ENCODE measurements at places on chromosomes 4 and X.

DNA sequence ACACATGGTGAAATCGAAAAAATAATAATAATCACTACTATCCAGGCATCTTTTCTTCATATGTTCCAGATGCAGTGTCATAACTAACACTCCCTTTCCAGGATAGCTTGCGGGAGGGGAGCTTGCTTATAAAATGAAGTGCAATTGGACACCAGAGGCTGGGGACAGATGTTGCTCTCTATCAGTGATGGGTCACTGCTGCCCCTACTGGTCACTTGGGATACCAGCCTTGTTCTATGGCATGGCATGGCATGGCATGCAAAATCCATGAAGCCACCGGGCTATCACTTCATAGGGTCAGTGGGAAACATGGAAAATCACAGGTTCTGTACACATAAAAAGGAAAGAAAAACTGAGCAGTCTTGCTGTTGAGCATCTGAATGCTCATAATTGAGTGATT, 168.1 kb downstream of the GLRA2 start:
- peak; percentile 0 for DNase-seq

GRCh38 chrX:15915959-15916703, 61.5 kb upstream of the AP1S2 start:
- DNase-seq: no peak

GRCh38 chrX:10110984-10111363, 45.8 kb upstream of the CLCN4 start:
- no peak for DNase-seq

DNA sequence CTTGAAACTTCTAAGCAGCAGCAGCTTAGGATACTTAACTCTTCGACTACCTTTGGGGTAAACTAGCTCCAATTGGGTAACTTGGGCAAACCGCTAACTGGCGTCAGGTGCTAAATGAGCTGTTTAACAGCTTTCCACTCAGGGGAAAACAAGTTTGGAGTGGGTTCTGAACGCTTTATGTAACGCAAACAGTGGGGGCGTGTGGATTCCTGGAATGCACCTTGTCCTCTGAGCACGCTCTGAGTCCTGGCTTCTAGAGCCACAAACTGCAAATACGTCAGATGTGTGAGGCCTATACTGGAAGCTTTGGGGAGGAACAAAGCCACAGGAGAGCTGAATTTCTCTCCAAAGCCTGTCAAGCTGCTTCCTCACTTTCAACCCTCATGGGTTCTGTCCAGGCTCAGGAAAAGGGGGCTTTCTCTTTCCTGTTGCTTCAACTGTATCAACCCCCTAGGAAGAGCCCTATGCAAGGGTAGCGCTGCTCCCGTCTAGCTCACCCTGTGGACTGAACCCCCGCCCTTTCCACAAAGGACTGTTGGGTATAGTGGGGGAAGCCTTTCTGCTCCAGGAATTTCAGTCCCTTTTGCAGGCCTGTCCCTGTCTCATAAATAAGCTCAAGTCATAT, 4.5 kb upstream of the WDR1 start:
- DNase-seq: no peak

DNA sequence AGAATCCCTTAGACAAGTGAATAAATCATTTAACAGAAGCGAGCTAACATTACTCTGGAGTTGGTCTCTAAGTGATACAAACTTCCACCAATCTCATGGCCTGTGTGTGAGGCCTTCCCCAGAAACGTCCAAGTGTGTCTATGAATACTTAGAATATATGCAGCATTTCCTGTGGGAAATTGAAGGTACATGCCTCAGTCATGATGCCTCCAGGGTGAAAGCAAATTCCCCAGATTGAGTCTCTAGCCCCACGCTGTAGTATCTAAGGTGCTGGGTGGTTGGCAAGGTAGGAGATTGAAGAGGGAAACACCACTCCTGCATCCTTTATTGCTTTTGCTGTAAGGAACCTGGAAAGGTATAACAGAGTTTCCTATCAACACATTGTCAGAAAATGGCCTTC, 113.8 kb downstream of the IL13RA2 start:
- DNase-seq: no peak

GRCh38 chr4:101885574-101885973, 95.0 kb downstream of the BANK1 start:
- peak; percentile 12 for DNase-seq

DNA sequence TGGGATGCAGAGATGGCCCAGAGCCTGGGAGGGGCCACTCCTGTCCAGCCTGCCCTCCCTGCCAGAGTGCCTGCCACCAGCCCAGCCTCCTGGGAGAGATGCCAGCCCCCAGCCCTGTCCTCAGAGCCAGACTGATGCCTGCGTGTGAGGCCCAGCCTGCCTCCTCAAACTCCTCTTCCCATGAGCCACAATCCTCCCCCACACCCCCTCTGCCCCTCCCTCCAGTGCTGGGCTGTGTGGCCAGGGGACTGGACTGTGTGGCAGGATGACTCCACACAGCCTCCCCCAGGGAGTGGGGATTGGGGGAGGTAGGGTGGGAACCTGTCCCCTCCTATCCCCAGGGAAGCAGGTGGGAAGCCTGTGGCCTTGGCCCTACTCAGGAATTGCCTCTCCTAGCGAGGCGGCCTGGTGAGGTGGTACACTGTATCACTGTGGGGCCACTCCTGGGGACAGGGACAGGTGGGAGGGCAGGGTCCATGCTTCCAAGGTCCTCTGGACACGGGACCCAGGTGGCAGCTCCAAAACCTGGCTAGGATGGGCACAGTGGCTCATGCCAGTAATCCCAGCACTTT, 4.3 kb upstream of the SH3BP2 start:
- DNase-seq: no peak

DNA sequence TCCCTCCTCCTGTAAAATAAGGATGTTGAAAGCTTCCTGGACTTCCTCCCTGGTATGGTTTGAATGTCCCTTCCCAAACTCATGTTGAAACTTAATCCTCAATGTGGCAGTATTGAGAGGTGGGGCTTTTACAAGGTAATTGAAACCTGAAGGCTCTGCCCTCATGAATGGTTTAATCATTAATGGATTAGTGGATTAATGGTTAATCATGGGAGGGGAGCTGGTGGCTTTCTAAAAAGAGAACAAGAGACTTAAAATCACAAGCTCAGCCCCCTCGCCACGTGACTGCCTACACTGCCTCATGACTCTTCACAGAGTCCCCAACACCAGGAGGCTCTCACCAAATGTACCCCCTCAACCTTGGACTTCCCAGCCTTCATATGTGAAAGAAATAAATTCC, 124.6 kb upstream of the ANXA3 start:
- no peak for DNase-seq

DNA sequence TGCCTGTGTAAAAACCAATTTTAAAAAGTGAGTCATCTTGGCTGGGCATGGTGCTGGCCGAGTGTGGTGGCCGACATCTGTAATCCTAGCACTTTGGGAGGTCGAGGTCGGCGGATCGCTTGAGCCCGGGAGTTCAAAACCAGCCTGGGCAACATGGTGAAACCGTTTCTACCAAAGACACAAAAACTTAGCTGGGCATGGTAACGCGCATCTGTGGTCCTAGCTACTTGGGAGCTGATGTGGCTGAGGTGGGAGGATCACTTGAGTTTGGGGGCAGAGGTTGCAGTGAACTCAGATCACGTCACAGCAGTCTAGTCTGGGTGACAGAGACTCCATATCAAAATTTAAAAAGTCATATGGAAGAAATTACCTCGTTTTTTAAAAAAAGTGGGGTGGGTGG, 7.6 kb downstream of the RLIM start:
- no peak for DNase-seq
